ENCODE measurements at places on chromosomes 4 and X.

DNA sequence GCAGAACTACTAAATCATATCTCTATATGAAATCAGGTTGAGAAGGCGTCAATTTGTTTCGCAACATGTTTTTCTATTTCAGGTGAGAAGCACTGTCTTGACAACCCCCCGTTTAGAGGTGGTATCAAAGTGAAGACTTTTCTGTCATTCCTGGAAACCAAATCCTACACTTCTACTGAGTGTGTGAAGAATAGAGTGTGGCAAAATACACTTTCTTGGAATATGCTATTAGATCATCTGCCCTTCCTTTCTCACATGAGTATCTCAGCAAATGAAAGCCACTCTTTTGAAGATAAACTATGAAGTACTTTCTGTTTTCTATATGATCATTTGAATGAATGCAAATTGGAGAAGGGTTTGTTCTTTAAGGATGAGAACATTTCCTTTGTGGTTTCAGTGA, 174.0 kb upstream of the FMR1 start:
- DNase-seq = no peak

DNA sequence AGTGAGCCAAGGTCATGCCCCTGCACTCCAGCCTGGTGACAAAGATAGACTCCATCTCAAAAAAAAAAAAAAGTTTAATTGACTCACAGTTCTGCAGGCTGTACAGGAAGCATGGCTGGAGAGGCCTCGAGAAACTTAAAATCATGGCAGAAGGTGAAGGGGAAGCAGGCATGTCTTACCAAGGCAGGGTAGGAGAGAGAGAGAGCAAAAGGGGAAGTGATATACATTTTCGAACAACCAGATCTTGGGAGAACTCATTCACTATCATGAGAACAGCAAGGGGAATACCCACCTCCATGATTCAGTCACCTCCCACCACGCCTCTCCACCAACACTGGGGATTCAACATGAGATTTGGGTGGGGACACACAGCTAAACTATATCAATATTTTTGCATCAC, 315.2 kb upstream of the HTR2C start:
- no peak for DNase-seq

DNA sequence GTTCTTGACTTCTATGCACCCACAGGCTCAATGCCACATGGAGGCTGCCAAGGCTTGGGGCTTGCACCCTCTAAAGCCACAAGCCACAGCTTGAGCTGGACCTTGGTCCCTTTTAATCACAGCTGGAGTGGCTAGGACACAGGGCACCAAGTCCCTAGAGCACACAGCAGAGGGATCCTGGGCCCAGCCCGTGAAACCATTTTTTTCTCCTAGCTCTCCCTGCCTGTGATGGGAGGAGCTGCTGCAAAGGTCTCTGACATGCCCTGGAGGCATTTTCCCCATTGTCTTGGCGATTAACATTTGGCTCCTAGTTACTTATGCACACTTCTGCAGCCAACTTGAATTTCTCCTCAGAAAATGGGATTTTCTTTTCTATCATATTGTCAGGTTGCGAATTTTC, 410.9 kb downstream of the GRID2 start:
- DNase-seq = no peak

- DNase-seq = no peak
These were observed 122.4 kb upstream of the ETNPPL start for GRCh38 chr4:108885211-108885610.

DNA sequence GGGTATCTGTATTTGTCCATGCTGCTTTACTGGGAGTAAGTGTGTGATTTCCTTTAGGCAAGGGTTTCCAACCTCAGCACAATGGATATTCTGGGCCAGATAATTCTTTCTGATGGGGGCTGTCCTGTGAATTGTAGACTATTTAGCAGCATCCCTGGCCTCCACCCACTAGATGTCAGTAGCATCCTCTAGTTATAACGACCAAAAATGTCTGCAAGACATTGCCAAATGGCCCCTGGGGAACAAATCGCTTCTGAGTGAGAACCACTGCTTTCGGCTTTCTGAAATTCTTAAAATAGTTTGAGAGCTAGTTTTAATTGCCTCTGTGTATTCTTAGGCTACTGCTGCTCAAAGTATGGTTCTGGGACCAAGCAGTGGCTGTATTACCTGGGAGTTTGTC, 81.2 kb upstream of the GPM6B start:
- DNase-seq = no peak

DNA sequence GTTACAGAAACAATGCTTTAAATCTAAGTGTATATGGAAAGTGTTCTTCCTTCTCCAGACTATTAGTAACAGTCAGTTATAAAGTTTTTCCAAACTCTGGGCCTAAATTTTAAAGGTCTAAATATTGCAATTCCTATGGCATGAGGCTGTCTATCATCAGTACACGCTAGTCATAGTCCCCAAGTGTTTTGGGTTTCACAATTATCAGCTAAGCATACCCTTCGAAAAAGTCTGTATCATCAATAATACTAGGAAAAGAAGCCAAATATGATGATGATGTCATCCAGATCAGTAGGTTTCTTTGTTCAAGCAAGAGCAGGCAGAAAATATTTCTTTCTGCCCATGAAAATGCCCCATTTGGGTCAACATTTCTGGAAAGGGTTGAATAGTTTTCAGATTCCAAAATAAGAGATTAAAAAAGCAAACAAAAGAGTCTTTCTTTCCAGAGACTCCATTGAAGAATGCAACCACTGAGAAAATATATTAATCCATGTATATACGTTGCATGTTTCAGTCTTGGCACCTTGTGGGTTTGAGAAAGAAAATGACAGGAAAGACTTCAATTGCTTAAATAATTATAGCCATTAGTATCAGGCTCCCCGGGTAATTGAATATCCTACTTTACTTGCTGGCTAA, 173.8 kb downstream of the CAMK2D start:
- DNase-seq = no peak

DNA sequence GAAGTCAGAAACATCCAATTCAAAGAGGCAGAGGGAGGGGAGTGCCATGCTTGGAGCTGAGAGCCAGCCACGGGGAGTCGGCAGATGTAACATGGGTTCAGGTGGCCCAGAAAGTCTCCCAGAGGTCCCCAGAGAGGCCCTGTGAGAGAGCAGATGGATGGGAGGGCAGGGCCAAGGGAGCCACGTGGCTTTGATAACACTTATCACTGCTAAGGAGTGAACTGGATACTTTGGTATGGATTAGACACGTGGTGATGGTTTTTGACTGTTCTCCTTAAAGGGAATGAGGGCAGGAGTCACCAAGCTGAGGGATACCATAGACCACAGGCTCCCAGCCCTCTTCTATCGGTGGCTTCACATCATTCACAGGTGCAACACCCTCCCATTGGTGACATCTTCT, 13.7 kb downstream of the CCKAR start:
- DNase-seq = no peak

DNA sequence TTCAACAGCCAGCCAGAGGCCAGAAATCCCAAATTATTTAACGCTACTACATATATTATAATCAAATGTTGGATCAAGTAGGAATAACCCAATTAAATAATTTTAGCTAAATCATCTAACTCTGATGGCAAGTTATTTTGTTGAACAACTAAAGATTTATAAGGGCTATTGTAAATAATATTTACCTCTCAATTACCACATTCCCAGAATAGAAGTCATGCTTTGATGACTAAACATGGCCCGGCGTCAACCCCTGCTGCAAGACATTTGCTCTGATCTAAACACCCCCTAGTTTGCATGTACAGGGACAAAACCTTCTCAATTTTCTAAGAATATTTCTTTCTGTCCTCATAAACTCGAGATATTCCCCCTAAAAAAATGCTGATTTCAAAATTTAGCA, 14.2 kb downstream of the VEGFC start:
- DNase-seq = no peak

- DNase-seq = no peak
These were observed 317.2 kb downstream of the CAMK2D start for GRCh38 chr4:113444386-113444785.

- DNase-seq = no peak
These were observed 1047.4 kb upstream of the PABPC4L start for GRCh38 chr4:135249024-135249423.

- no peak for DNase-seq
These were observed 558.2 kb upstream of the GNPDA2 start for GRCh38 chr4:45284400-45285085.

GRCh38 chr4:62070291-62070852, 870.2 kb downstream of the ADGRL3 start:
- no peak for DNase-seq

DNA sequence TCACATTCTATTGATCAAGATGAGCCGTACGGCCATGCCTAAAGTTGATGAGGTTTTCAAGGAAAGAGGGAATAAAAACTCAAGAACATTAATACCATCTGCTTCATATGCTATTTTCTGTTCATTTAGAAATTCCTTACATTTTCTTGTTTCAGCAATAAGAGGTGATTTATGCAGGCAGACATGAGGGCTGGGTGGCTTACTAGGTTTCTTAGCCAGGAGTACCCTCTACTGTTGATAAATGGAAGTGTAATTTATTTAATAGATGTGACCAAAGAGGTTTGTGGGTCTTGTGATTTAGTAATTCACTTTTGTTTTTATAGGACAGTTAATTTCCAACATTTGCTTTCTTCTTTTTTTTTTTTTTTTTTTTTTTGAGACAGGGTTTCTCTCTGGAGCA, 6.4 kb upstream of the SMIM9 start:
- DNase-seq = peak; percentile 64

GRCh38 chr4:61374447-61374891, 174.3 kb downstream of the ADGRL3 start:
- no peak for DNase-seq

Measured in suppressor macrophage (primary cell).